ENCODE measurements at places on chromosomes 1 and 21.

- no peak for DNase-seq
Measured at GRCh38 chr1:29599826-29600225, 363.5 kb downstream of the PTPRU start.

GRCh38 chr1:185964946-185965345, 230.8 kb downstream of the HMCN1 start:
- DNase-seq, result no peak

GRCh38 chr1:63524201-63524600, 876 bp downstream of the EFCAB7 start:
- no peak for DNase-seq

- no peak for DNase-seq
Measured at GRCh38 chr1:162367772-162368171, 8.9 kb downstream of the SPATA46 start.

GRCh38 chr1:156709757-156710489, 4.5 kb upstream of the CRABP2 start:
- DNase-seq, result peak; percentile 66

DNA sequence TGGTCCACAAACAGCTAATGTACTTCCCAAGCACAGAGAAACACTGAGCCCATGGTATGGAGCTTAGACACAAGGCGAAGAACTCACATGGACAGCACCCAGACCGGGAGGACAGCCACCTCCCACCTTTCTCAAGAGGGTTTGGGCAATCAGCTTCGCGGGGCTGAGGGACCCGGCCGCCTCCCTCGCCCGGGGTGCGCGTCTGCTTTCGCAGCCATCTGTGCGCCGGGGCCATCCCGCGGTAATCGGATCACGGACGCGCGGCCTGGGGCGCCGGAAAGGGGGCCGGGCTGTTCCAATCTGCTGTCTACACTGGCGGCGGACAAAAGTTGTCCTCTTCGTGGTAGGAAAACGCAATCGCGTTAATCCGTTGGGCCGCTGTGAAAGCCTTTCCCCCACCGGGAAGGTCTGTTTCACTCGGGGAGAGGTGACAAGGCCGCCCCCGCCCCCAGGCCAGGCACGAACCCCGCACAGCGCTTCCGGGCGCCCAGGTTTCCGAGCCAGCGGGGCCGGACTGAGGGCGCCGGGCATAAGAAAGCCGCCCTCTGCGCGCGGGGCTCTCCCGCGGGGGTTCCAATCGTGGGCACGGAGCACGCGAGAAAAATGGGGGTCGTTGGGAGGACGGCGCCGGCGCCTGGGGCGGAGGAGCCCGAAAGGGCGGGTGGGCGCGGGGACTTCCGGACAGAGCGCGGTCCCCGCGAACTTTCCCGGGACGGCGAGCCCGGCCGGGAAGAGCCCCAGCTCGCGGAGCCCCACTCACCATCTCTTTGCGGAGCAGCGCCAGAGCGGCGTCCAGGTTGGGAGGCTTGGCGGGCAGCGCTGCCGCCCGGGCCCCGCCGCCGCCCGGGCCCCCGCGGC, 664 bp downstream of the FAM89A start:
- no peak for DNase-seq

GRCh38 chr1:49225464-49225863, 448.8 kb upstream of the BEND5 start:
- DNase-seq, result no peak

GRCh38 chr21:14273736-14274538, 58.0 kb downstream of the RBM11 start:
- DNase-seq, result peak; percentile 8

- no peak for DNase-seq
Measured at GRCh38 chr1:88973520-88974137, 18.8 kb downstream of the KYAT3 start.

- peak; percentile 41 for DNase-seq
Measured at GRCh38 chr1:31593770-31594632, 17.7 kb downstream of the TINAGL1 start.

DNA sequence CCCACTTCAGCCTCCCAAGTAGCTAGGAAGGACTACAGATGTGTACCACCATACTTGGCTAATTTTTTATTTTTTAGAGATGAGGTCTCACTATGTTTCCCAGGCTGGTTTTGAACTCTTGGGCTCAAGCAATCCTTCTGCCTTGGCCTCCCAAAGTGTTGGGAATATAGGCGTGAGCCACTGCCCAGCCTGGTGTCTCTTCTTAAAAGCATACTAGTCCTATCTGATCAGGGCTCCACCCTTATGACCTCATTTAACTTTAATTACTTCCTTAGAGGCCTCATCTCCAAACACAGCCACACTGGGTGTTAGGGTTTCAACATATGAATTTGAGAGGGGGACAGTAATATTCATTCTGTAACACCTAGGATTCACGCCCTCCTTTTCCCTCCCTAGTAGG, 130.9 kb downstream of the GLIS1 start:
- no peak for DNase-seq

DNA sequence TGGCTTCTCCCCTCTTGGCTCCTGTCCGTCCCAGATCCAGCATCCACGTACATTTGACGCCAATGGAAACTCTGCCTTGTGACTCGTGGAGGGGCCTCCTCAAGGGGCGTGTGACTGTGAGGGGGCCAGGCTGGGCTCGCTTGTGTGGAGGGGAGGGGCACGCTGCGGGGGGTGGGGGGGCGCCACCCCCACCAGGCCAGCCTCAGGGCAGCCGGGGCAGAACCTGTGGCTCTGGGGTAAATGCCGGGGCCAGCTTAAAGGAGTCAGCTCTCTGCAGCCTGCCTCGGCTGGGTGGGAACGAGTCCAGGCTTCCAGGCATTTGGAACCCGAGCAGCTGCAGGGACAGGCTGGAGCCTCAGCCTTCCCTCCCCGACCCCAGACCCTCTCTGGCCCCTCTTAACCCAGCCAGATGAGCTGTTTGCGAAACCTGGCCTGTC, 94.1 kb downstream of the SIK1 start:
- DNase-seq, result no peak

GRCh38 chr1:187034501-187034900, 205.8 kb downstream of the PLA2G4A start:
- DNase-seq, result no peak

- no peak for DNase-seq
Measured at GRCh38 chr1:20472860-20473711, 12.9 kb downstream of the CAMK2N1 start.

DNA sequence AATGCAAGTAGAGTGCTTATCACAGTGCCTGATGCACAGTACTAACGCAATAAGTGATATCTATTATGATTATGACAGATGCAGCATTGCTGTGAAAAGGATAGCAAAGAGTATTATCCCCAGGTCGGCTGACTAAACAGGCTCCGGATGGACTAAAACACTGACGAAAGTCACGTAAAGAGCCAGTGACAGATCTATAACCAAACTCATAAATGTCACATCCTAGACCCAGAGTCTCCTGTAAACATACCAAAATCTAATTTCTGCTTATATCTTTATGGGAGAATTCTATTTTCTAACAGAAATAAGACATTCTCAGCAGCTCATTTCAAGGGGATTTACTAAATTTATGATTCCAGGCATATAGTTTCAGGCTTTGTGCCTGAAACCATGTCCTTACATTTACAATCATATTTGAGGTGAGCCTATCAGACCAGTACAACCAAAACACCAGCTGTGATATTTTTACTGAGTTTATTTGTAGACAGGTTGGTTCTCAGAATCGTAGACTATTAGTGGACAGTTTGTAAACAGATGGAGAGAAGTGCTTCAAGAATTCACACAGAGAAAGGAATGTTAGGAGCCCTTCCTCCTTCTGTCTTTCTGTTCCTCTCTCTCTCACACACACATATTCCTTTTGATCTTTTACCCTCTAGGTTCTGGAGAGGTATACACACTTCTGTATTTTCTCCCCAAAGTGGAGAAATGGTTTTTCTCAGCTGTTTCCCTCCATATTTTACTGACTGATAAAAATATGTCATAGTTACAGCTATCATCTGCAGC, 52.4 kb upstream of the WDR26 start:
- no peak for DNase-seq

- DNase-seq, result no peak
Measured at GRCh38 chr1:234987415-234988154, 141.1 kb downstream of the TOMM20 start.

DNA sequence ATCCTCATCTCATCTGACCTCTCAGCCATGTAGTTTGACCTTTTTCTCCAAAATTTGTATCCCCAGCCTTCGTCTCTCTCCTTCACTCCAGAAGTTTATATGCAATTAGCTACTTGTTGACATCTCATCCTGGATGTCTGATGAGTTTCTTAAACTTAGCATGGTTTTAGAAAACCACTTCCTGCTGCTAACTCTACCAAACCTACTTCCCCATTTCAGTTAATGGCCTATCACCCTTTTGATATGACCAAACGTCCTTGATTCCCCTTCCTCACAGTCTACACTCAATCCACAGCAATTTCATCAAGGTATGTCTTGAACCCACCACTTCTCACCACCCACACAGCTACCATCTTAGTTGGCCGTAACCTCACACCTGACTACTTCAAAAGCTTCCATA, 121.9 kb downstream of the LRRC40 start:
- DNase-seq, result no peak

DNA sequence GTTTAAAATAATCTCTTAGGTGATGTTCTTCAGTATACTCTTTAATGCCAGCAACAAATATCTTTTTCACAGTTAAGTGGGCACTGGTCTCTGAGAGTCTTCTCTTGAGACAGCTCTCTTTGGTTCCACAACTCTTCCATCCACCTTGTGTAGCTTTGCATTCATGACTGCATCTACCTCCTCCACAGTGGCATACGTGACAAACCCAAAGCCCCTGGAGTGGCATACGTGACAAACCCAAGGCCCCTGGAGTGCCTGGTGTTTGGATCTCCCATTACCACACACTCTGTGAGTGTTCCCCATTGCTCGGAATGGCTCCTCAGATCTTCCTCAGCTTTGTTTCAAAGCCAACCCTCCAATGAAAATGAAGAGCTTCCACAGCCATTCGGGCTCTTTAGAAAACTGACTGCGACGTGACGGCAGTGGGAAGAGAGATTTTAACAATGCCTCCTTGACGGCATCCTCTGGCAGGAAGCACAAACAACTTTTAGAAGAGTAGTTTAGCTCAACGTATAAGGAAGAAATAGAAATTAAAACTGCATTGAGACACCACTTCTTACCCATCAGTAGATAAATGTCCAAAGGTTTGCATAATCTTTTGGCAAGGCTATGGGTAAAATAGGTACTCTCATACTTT, 45.8 kb downstream of the SLC30A7 start:
- DNase-seq, result no peak

GRCh38 chr1:228743405-228743804, 8.1 kb downstream of the RHOU start:
- DNase-seq, result no peak

DNA sequence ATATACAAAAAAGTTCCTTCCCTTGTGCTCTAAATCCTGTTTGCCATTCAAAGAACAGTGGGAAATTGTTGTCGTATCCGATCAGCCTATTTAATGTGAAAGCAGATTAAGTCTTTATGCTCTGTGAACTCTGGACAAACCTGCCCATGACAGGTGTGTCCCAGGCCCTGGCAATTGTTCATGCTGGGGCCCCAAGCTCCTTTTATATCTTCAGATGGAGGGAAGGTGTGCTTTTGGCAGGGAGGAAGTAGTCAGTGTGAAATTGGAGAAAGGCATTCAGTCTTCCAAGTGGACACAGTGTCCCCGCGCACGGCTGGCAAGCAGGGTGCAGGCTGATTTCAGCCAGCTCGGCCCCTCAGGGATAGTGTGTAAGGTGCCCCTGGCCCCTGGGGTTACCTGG, 135.1 kb upstream of the F3 start:
- no peak for DNase-seq

DNA sequence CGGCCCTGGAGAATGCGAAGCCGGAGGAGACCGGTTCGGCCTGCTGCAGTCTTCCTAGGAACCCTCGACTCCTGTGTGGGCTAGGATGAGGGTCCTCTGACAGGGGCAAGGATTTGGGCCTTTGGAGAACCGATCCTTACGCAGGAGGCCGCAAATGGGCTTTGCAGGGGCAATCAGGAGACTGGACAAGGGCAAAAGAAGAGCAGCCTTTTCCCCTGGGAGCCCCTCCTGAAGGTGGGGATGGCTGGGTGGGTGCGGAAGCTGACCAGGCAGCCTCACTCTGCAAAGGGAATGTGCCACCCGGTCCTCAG, 111.7 kb downstream of the NAV1 start:
- no peak for DNase-seq

DNA sequence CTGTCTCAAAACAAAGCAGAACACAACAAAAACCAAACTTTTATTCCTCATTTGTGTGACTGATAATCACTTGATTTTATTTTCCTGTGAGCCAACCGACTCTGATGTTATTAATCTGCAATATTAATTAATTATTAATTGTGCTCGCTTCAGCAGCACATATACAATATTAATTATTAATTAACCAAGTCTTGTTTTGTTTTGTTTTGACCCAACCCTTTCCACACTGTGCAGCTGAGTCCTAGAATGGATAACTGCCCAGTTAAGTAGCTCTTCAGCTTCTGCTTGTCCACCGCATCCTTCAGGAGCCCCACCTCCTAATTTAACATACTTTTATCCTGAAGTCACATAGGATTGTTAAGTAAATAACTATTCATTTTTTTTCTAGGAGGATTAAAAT, 47.4 kb upstream of the EXO1 start:
- no peak for DNase-seq

GRCh38 chr1:41320895-41321676, 40.1 kb upstream of the FOXO6 start:
- DNase-seq, result no peak

GRCh38 chr1:20037877-20038276, 32.1 kb upstream of the PLA2G5 start:
- no peak for DNase-seq

DNA sequence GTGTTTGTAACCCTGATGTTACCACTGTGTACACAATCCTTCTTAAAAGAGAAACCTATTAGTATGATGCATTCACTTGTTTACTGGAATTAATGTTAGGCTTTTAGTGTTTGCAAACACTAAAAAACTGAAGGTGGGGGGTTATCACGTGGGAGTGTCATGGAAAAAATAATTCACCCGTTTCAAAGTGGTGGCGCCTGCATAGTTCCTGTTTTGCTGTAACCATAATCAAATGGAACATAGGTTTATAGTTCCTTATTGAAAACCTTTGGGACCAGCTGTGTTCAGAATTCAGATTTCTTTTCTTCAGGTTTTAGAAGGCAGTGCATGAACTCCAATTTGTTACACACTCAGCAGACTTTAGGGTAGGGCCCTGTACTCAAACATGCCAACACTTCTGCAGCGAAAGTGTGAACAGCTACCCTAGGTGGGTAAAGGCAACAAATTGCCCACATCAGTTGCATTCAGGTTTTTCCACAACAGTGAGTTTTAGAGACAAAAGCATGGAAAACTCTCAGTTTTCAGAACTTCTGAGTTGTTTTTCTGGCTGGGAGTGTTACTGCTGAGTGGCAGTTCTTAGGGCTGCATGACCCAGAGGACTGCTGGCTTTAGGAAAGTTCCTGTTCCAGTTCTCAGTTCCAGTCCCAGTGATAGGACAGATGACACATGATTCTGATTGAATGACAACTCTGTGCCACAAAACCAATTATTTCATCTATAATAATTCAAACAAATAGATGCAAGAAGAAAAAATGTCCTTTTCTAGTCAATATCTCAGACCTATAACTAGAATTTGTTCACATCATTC, 29.1 kb upstream of the IVNS1ABP start:
- no peak for DNase-seq

All from LNCaP clone FGC (cell line).